GDM1 (cell line): ENCODE measurements at places on chromosomes 3 and 15.

DNA sequence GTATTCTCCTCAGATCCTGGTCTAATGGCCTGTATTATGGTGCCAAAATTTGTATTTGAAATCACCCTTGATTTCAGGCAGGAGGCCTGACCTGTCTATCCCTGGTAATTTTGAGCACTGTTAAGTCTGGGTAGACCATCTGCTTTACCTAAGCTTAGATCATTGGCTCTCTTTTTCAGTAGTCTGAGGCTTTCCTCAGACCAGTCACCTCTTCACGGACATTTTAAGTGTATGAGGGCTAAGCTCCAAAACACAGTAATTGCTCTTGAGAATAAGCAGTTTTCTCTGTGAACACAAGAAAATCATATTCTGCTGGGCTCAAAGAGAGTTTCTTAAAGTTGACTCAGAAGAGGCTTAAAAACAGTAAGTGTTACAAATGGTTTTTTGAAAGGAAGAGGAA lies 92.0 kb upstream of the SAMMSON start:
- no peak for DNase-seq

- DNase-seq, result no peak
These were observed 115.4 kb upstream of the PRICKLE2 start for GRCh38 chr3:64340641-64341101.

DNA sequence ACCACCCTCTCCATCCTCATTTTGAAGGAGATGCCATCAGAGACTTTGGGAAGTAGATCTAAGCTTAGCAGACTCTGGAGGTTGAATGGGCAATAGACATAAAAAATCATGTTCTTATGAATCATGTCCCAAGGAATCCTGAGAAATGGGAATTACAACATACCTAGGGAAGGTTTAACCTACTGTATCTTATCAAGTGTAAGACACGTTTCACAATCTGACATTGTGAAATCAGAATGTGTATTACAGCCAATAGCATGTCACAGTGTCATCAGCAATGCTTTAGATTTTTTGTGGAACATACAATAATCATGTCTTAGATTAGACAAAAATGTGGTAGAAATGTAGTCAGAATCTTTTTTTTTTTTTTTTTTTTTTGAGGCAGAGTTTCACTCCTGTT lies 332.4 kb upstream of the TLE3 start:
- no peak for DNase-seq

- DNase-seq, result peak; percentile 17
These were observed 49.9 kb downstream of the TRPM1 start for GRCh38 chr15:31051496-31052080.

DNA sequence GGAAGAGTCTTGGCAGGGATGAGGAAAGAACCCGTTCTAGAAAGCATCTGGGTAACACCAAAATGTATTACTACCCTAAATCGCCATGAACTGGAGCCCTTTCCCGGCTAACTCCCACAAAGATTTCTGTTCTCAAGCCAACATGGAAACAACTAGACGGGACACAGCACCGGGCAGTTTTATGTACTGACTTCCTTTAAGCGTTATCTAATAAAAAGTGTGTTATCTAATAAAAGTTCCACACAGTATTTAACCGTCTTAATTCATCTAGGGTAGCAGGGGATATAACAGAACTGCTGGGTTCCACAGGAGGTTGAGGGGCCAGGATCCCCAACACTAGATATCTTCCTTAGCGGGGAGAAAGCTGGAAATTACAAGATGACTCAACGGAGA lies 347 bp upstream of the C3orf62 start:
- no peak for DNase-seq

- no peak for DNase-seq
These were observed 64.4 kb downstream of the RPLP1 start for GRCh38 chr15:69517052-69517451.

GRCh38 chr15:27486051-27486450 lies 515.1 kb downstream of the GABRG3 start:
- no peak for DNase-seq

DNA sequence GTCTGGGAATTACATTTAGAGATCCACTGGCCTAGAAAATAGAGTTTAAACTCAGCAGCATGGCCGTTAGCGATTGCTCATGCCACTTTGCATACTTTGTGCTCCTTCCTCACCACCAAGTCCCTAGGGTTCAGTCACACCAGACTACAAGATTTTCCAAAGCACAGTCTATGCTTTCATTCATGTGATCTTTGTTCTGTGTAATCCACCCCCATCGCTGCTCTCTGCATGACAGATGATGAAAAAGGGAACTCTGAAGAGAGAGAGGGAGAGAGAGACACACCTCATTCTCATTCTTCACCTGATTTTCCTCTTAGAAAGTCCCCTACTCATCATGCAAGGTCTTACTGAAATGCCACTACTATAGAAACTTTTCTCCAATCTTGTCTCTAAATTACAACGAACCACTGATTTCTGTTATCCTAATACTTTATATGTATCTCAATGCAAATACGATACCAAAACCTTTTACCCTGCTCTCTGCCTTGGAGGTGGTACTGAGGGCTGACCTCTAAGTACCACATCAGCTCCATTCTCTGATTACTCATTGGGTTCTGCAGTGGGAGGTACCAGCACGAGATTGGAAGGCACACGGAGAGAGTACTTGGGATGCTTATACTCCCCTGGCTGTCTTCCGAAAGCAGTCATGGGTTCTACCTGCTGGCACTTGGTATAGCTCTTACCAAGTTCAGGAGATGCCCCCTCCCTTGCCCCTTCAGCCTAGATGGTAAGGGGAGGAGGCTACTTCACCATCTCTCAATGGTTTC lies 1.1 kb upstream of the PARP15 start:
- no peak for DNase-seq

GRCh38 chr3:105771392-105771791 lies 97.4 kb downstream of the CBLB start:
- DNase-seq, result no peak

GRCh38 chr3:23079976-23080375 lies 123.2 kb upstream of the UBE2E2 start:
- no peak for DNase-seq

DNA sequence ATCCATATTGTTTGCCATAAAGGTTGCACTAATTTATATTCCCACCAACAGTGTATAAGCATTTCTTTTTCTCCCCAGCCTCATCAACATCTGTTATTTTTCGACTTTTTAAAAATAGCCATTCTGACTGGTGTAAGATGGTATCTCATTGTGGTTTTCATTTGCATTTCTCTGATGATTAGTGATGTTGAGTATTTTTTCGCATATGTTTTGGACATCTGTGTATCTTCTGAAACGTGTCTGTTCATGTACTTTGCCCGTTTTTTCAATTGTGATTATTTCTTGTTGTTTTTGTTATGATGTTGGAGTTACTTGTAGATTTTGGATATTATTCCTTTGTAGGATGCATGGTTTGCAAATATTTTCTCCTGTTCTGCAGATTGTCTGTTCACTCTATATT lies 46.5 kb downstream of the TP63 start:
- no peak for DNase-seq

DNA sequence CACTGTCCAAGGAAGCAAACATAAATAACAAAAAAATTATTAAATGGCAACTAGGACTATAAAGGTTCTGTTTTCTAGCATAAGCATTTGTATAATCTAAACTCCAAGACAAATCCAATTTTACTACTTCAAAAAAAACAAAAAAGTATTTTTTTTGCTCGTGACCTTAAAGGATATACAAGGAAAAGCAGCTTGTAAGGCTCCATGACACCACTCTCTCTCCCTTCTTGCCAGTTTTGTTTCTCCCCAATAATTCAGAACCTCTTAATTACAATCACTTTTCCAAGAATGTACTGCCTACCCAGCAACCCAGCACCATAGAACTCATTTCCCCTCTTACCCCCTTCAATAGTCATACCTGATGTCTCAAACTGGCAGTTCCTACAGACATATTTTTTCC lies 496.2 kb downstream of the GRM7 start:
- no peak for DNase-seq
